Suppressor macrophage treated with lipopolysaccharide for 4 hours (primary cell): ENCODE measurements at places on chromosomes 7 and 10.

DNA sequence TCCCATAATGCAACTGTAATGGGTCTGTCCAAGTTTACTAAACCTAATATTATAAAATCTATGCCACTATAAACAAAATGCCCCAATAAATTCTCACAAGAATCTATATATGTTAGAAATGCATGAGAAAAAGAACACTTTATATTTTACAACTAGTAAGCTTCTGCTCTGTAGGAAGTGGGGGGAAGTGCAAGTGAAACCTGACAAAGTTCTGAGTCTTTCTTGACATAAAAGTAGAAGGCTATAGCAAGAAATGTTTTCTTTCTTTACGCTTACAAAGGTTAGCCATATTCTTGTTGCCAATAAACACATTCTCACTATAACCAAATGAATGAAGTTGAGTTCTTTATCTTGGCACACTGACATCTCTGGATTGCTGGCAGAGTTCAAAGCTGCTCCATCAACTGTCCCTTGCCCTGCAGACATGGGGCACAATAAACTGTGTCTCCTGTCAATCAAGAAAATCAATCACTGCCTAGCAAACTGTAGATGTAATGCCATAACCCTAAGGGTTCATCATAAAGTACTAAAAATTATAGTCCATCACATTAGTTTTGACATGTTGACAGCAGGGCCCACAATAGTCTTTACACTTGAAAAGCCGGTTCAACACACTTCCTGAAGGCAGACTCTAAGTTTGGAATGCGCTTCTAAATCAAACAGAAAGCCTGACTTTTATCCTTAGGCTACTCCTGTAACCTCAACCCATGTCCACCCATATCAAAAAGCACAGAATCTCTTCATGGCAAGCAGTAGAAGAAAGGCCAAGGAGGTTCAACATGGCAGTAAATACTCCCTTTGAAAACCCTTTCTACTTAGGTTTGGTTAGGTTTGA lies 58.6 kb downstream of the TPK1 start:
- DNase-seq: no peak

DNA sequence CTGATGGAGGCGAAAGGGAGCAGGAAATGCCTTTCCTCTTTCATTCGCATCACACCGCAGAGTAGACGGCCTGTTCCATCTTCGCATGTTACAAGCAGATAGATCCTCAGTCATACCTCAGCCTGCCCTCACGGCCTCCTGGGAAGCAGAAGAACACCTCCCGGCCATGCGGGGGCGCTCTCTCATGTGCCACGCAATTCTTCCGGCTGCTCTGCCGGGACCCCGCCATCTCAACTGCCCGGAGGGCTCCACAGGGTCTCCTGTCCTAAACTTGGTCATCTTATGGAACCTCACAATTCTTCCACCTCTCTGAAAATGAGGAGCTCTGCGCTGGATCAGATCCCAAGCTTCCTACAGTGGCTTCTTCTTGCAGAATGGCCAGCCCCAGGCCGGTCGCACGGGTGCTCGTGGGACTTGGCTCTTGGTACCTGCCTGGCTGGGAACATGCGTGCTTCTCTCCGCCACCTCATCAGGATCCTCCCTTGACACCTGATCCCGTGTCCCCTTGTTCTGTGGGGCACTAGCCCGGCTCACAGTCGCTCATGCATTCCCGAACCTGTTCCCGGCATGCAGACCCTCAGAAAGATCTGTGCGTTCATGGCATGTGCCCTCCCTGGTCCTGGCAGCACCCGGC lies 262.8 kb upstream of the SHH start:
- DNase-seq: no peak

DNA sequence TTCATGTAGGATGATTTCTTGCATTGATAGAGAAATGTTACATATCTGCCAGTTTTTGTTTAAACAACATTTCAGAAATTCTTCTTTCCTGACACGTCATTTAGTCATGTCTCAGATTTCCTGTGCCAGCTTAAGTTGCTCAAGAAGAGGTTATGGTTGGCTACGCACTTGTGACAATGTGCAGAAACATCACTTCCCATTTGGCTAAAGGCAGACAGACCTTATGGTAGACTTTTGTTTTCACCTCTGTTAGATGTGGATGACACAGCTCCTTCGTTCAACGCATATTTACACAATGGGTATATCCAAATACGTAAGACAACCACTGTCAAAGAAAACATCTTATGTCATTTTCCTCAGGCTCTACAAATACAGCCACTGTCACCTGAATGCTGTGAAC lies 125.8 kb downstream of the DOCK4 start:
- peak; percentile 97 for DNase-seq

DNA sequence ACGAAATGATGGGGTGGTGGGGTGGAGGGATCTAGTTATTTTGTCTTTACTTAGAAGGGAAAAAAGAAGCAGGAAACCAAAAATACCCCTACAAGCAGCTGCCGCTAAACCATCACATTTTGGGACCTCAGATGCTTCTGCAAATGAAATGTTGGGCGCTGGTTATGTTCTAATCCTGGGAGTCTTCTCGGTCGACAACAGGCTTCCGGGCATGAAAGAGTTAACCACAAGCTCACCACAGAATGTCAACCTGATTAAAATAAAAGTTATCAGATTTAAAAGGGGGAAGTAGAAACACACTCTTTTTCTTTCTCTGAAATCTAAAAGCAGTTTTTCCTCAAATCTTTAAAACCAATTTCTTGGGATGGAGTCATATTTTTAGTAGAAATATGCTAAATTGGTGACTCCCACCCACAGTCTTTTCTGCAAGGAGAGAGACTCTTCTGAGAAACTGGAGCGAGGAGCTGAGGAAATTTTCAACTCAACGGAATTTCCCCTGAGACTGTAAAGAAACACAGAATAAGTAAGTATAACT lies 16.8 kb downstream of the IL2RA start:
- peak; percentile 41 for DNase-seq

- no peak for DNase-seq
These were observed 54.4 kb downstream of the ZNF277 start for GRCh38 chr7:112260911-112261310.
